ENCODE measurements at places on chromosomes 12 and 14.

GRCh38 chr14:90531497-90531896, 134.7 kb downstream of the CALM1 start:
- DNase-seq: no peak

GRCh38 chr14:24332268-24332993, 2.4 kb downstream of the ADCY4 start:
- DNase-seq: peak; percentile 94

DNA sequence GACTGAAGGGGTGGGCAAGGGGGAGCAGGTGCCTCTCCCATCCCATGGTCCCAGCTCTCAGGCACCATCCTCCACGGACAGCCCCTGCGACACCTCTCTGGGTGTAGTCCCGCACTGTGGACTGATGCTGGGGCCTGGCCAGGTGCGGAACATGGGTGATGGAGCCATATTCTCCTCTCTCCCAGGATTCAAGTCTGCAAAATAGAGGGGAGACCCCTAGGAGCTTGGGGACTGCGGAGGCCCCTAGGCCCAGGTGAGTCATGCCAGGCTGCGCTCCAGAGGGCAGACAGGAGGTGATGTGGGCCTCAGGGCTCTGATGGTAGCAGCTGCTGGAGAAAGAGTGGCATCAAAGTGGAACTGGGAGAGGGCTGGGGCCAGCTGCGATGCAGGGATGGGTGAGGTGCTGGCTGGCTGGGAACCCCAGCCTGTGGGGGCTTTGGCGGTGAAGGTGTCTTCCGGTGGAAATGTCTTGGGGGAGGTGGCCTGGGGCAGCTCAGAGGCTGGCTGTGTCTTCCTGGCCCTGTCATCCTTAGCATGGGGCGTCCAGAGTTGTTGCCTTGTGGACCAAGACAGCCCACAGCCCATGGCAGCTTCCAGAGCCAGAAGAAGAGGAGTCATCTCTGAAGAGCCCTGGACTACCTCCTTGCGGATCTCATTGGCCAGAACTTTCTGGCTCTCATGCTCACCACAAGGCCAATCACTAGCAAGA, 149.1 kb downstream of the KIF26A start:
- DNase-seq: no peak

GRCh38 chr14:104689109-104689880, at the start of gene INF2:
TSS of gene INF2 (plus strand) at chr14:104689618. CDS start at chr14:104701366, 11,748 bp downstream.
- peak; percentile 85 for DNase-seq
